Mesothelial cell of epicardium (in vitro differentiated cells): ENCODE measurements at places on chromosomes 1 and 21. TPM values are rescaled to one million over a fixed set of nuclear protein-coding genes. Genes with fewer than 3 reads are reported as not detected.

The KCNJ9 gene
- total RNA-seq, result 0.07 to 0.09 TPM in 2 of 3 replicates, not detected in the other

The FALEC gene
- total RNA-seq, result 1.2 to 1.9 TPM (median 1.7 TPM) in 3 replicates

The CD244 gene
- total RNA-seq, result not detected in 3 replicates

The RWDD3 gene
- total RNA-seq, result 23.1 to 25.3 TPM (median 24.7 TPM) in 3 replicates

The AGTRAP gene
- total RNA-seq, result 25.8 to 29.4 TPM (median 29.0 TPM) in 3 replicates

The NUP210L gene
- 0.04 to 0.07 TPM (median 0.07 TPM) in 3 replicates for total RNA-seq

The NEXN gene
- 6.9 to 8.2 TPM (median 7.0 TPM) in 3 replicates for total RNA-seq

The AGMAT gene
- 0.16 to 0.31 TPM (median 0.25 TPM) in 3 replicates for total RNA-seq

The MCOLN2 gene
- 0.50 to 0.96 TPM (median 0.82 TPM) in 3 replicates for total RNA-seq

The CD1D gene
- 2.2 to 2.8 TPM (median 2.8 TPM) in 3 replicates for total RNA-seq

The IVNS1ABP gene
- 162 to 167 TPM (median 166 TPM) in 3 replicates for total RNA-seq

The ESPN gene
- total RNA-seq, result 1.2 to 1.6 TPM (median 1.4 TPM) in 3 replicates
